ENCODE measurements at places on chromosomes 1 and 21. TPM values are rescaled to one million over a fixed set of nuclear protein-coding genes. Genes with fewer than 3 reads are reported as not detected.
A peak's percentile ranks its signal among the peaks of the same experiment; 100 is the strongest.

DNA sequence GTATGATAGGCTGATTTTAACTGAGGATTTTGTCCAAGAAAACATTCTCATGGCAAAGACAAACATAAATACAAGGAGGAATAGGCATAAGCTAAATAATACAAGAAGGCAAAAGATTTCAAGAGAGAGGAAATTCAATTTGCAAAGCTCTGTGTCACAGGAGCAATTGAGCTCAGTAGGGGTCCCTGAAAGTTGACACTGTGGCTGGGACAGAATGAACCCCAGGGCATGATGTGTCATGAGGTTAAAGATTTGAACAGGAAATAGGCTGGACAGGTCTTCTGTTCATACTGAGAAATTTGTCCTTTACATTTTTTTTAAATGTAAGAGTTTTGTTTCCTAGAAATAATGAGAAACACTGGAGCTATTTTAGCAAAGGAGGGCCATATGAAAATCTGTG, 555.4 kb upstream of the NEGR1 start:
- no peak for DNase-seq

DNA sequence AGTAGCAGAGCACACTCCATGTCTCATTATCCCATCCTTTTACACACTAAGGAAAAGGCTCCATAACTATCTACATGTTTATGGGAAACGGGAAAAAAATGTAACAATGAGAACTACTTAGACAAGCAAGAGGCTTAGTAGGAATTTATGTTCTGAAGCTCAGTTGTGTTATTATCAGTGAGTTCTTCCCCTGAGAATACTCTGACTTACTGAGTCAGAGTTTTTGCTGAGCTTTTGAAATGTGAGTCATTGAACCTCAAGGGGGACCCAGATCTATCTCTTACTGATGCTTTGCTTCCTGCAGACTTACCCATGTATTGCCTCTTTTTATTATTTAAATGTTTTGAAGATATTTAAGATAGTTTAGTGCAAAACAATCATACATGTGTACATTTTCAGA, 20.1 kb downstream of the CFHR5 start:
- DNase-seq: no peak

GRCh38 chr1:175402336-175402735, 209.8 kb upstream of the KIAA0040 start:
- DNase-seq: no peak

GRCh38 chr21:26469789-26470188, 103.3 kb downstream of the CYYR1 start:
- DNase-seq: peak; percentile 38

DNA sequence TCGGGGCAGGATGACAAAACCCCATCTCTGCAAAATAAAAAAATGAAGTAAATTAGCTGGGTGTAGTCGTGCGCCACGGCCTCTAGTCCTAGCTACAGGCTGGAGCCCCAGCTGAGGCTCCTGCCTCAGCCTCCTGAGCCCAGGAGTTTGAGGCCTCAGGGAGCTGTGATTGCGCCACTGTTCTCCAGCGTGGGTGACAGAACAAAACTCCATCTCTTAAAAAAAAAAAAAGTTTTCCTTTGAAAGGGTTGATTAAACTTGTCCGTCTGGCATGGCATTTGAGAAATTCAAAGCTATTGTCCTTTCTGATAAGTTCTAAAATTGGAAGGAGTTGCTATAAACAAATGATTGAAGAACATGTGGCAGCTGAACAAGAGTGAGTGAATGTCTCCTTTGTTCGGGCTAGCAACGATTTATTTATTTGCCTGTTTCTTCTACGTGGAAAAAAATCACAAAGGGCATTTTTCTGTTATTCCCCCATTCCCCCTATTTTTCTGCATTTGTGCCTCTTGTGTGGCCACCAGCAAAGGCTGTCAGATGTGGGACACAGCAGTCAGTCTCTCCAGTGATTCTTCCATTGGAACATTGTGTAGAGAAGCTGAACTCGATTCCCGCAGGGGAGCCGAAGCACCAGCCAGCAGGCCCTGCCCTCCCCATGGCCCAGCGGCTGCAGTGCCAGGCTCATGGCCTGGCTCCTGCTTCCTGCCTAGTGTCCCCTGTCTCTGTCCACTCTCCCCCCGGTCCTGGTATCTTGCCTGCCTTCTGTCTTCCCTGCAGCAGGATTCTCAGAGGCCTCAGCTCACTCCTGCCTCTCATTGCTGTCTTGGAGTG, 21.5 kb upstream of the PWP2 start:
- no peak for DNase-seq

GRCh38 chr1:28534671-28535070, 18.2 kb upstream of the TRNAU1AP start:
- no peak for DNase-seq

GRCh38 chr1:198929111-198929604, 290.3 kb downstream of the PTPRC start:
- no peak for DNase-seq

PTPRC gene
- 10.8 TPM for polyA plus RNA-seq

GRCh38 chr1:88061492-88062177, 622.4 kb upstream of the PKN2 start:
- DNase-seq: peak; percentile 30

PAQR7 gene
- polyA plus RNA-seq: 13.8 TPM

DNA sequence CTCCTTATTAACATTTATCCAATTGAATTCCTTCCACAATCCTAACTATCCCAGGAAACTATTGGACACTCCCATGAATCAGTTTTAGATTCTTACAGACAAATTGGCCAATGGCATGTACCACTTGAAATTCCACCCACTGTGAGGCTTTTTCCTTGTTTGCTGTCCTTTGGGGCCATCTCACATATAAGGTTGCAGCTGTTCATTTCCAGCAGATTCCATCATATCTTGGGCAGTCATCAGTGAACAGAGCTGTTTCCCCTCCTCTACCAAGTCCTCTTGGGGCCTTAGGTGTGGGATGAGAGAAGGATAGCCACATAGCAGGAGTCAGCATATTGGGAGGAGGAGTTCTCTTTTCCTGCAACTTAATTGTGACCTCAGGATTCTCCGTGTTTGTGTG, 109.1 kb downstream of the HHAT start:
- DNase-seq: no peak

ZBTB8B gene
- polyA plus RNA-seq: 1.4 TPM

CD34 gene
- 126 TPM for polyA plus RNA-seq

VAV3 gene
- 6.5 TPM for polyA plus RNA-seq

DNA sequence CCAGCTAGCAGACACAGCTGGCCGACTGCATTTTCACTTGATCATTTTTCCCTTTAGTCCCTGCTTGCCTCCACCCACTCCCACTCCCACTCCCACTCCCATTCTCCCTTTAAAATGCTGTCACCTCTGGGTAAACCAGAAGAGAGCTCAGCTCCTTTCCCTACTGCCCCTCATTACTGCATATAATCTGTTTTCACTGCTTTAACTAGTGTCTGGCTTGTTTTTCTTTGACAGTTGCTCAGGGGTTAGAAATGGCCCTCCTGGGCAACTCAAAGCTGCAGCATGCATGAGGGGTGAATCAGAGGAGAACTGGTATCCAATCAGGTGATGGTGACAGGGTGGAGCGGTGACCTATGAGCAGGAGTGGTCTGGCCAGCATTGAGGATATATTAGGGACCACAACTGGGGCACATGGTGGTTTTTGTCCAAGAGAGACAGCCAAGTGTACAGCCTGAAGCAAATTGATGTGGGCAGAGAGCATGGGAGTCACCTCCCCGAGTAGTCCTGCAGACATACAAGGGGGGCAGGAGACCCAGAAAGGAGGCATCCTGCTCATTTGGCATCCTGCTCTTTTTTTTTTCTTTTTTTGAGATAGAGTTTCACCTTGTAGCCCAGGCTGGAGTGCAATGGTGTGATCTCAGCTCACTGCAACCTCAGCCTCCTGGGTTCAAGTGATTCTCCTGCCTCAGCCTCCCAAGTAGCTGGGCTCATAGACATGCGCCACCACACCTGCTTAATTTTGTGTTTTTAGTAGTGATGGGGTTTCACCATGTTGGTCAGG, 42.6 kb upstream of the SRSF10 start:
- no peak for DNase-seq

TMCC2 gene
- 12.3 TPM for polyA plus RNA-seq

DNA sequence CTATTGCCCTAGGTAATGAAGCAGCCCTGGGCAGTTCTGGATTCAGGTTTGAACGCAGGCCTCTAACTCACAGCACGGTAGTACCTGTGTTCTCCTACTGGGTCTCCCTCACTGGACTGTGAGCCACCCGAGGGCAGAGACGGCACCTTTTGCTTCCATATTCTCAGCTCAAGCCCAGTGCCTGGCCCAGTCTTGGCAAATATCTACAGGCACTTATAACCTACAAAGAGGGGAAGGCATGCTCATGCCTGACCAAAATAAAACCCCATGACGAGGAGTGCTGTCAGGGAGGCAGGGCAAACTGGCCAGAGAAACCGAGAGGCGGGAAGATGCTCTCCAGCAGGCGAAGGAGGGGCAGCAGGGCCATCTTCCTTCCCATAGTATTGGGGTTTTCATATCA, 91.1 kb downstream of the DDX20 start:
- no peak for DNase-seq

- no peak for DNase-seq
Observed at GRCh38 chr1:157961805-157962762, 31.4 kb upstream of the KIRREL1 start.

RPF1 gene
- 46.6 TPM for polyA plus RNA-seq

PARK7 gene
- polyA plus RNA-seq: 347 TPM

GRCh38 chr1:183652547-183653461, at the start of gene APOBEC4:
Gene APOBEC4, minus strand, starts transcription at chr1:183653316. Its CDS starts 4,535 bp downstream, at chr1:183648781.
- no peak for DNase-seq

- peak; percentile 39 for DNase-seq
Observed at GRCh38 chr1:230067871-230068620, 1.0 kb downstream of the GALNT2 start.

DNA sequence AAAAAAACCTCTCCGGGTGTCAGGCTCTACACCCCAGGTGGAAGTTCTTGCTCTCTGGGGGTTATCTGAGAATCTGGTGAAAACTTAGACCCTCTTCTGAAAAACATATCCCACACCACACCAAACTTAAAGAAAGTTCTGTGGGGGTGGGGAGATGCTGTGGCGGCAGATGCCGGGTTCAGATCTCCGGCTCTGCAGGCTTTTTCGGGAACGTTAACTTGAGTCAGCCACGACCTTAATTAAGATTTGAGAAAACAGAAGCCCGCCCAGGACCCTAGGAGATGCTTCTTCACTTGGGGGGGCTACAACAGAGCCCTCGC, 2.3 kb downstream of the RCC2 start:
- no peak for DNase-seq

DNA sequence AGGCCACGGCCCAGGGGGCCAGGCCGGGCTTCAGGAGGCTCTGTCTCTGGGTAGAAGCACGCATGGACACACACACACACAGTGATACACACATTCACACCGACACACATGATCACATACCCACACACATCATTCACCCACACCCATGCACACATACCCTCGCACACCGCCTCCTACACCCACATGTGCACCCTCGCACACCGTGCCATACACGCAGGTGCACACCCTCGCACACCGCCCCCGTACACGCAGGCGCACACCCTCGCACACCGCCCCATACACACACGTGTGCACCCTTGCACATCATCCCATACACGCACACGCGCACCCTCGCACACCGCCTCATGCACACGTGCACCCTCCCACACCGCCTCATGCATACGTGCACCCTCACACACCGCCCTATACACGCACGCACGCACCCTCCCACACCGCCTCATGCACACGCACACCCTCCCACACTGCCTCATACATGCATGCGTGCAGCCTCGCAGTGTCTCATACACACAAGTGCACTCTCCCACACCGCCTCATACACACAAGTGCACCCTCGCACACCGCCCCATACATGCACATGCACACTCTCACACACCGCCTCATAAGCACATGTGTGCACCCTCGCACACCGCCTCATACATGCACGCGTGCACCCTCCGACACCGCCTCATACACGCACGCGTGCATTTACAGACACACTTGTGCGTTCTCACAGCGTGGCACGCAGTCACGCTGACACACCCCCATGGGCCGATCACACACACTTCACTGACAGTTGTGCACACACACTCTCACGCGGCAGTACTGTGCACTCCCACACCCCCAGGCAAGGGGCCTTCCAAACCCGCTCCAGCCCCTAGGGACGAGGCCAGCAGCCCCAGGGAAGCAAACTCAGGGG, 128.1 kb downstream of the SIK1 start:
- DNase-seq: no peak

- DNase-seq: no peak
Observed at GRCh38 chr1:23817633-23818032, 7.6 kb downstream of the HMGCL start.

DNA sequence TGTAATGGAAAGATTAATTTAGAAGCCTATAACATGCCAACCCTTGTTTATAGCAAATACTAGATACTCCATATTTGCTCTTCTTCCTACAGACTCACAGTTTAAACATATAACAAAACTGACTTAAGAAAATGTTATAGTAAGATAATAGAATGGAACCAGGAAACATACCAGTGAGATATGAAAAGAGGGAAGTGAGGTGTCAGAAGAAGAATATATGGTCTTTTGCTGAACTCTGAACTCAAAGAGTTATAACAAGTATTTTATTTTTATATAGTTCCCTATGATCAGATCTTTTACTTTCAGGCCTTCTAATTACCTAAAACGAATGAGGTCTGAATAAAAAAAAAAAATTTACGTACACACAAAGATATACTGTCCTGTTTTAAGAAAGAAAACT, 20.9 kb downstream of the TMED5 start:
- no peak for DNase-seq

- DNase-seq: no peak
Observed at GRCh38 chr1:15525050-15526020, 1.3 kb upstream of the DNAJC16 start.

DNA sequence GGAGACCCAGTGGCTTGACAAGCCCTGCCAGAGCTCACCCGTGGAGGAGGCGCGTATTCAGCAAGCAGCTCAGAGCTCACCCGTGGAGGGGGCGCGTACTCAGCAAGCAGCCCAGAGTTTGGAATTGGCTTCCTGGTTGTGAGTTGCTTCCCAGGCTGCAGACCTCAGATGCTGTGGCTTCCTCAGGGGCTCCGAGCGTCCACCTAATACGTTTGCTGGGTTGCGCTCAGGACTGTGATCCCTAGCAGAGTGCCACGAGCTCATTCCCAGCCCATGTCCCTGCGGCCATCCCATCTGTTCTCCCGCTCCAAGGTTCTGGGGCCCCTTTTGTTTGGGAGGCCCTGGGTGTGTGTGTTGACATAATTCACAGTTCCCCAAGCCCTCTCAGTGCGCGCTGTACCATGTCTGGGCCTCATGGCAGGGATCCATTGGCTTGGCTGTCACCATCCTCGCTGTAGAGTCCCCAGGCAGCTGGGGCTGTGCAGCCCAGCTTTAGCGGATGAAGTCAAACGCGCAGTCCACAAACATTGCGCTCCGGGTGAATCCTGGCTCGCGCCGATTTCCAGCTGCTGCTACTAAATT, 3.6 kb downstream of the AJAP1 start:
- DNase-seq: no peak

- DNase-seq: no peak
Observed at GRCh38 chr1:245917403-245917802, 589.7 kb downstream of the SMYD3 start.

Measured in right lung (tissue), 10 donors.